ENCODE measurements at places on chromosomes 16 and 17.

DNA sequence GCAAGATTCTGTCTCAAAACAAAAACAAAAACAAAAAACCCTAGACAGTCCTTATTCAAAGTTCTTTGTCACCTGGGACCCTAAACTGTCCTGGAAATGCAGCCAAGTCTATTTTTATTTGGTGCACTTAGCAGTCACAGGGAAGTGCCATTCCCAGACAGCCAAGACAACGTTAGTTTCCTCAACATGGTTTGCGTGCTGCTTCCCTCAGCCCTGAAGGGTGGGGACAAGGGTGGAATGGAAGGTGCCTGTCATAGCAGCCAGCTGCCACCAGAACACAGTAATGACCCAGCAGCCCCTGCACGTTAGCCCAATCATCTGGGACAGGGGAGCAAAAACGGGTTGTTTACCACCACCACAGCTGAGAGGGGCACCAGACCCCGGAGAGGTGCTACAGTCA is 16.9 kb downstream of the CREBBP start:
- DNase-seq = no peak

GRCh38 chr16:84357191-84357651 is 11.1 kb upstream of the ATP2C2 start:
- DNase-seq = peak; percentile 32

GRCh38 chr16:73771196-73772064 is 525.2 kb upstream of the PSMD7 start:
- no peak for DNase-seq

DNA sequence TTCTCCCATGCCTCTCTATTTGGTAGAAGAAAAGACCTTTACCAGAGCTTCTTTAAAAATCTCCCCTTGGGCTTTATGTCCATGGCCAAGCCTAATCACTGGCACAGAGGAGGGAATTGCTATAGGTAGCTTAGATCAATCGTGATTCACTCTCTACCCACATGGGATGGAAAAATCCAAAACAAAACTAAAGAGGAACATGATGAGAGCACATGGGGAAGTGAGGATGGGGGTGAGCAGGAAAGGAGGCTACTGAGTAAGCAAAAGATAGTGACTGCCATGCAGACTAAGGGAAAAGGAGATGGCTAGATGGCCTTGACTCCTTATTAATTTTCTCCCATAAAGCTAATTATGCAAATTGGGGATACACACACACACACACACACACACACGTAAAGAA is 201.2 kb downstream of the HS3ST3A1 start:
- DNase-seq = no peak

- DNase-seq = no peak
Measured at GRCh38 chr17:65618516-65618915, 57.1 kb upstream of the AXIN2 start.

- no peak for DNase-seq
Measured at GRCh38 chr17:384622-385177, 32.1 kb upstream of the RPH3AL start.

- no peak for DNase-seq
Measured at GRCh38 chr16:89918453-89919347, at the start of gene MC1R. Gene MC1R (plus strand): TSS chr16:89918862. CDS start chr16:89919259, 397 bp downstream.

DNA sequence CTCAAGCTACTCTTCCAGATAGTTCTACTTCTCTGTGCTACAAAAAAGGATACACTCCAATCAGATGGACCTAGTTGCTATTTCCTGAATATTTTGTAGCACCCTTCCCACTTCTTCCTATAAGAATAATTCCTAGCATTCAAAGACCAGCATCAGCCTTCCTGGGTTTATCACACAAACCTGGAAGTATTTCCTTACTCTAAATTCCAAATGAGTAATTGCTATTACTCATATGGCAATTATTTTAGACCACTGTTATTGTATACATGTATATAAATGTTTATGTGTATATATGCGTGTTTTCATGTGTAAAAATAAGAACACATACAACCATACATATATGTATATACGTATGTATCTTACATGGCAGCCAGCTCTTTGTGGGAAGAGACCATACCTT is 130.6 kb downstream of the MYO1D start:
- DNase-seq = no peak

DNA sequence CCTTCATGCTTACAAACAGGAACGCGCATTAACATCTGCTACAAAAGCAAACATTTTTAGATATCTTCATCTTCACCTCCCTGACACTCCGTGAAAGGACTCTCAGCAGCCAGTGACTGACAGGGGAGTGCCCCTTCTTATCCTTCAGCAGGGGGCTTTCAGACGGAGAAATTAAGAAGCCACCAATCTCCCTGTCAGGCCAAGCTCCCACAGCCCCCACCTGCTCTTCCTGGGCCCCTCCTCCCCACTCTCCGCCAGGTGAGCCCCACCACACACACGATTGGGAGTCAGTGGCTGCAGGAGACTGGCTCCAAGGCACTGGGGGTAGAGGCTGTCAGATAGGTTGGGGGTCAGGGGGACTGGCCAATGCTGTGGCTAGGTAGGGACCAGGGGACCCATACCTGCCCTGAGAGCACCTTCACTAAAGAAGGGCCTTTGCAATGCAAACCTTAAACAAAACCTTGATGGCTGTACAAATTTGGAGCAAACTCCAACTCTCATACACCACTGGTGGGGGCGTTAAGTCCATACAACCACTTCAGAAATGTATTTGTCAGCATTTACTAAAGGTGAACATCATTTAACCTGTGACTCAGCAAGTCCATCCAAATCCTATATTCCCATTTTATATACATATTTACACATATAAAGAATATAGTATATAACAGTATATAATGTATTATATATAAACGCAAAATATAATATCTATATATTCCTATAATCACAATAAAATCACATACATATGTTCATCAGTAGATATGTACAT is 232.2 kb downstream of the ZNF423 start:
- DNase-seq = no peak

DNA sequence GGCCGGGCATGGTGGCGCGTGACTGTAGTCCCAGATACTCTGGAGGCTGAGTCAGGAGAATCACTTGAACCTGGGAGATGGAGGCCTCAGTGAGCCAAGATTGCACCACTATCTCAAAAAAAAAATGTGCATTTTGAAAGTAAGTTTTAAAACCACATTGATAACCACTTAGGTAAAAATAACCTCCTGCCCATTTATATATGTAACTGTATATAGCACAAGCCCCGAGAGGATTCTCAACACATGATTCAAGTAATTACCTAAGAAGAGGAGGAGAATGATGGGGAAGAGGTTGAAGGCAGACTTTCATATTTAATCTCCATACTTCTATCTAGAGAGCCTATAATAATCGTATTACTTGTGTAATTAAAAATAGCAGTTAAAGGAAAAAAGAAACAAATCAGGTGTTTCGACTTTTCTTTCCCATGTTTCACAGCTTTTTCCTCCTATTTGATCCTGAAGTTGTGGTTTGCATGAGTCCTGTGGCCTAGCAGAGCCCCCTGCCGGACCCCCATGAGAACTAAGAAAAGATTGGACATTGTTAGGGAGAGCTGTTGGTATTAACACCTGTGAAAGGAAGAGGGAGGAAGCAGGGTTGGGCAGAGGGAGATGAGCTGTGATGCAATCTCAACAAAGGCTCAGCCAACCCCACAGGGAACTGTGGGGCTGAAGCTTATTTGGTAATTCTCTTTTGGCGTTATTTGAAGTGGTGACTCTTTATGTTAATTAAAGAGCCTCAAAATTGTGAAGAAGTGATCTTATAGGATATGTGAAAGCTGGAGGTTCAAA is 22.1 kb downstream of the PMFBP1 start:
- no peak for DNase-seq

GRCh38 chr17:3917391-3917931 is 1.2 kb upstream of the P2RX1 start:
- no peak for DNase-seq

- no peak for DNase-seq
Measured at GRCh38 chr17:59800530-59800942, 92.2 kb downstream of the TUBD1 start.

Measured in SIG-M5 (cell line).